Activated CD4-positive, CD25-positive, alpha-beta regulatory T cell (primary cell): ENCODE measurements at places on chromosomes 1 and 21.

DNA sequence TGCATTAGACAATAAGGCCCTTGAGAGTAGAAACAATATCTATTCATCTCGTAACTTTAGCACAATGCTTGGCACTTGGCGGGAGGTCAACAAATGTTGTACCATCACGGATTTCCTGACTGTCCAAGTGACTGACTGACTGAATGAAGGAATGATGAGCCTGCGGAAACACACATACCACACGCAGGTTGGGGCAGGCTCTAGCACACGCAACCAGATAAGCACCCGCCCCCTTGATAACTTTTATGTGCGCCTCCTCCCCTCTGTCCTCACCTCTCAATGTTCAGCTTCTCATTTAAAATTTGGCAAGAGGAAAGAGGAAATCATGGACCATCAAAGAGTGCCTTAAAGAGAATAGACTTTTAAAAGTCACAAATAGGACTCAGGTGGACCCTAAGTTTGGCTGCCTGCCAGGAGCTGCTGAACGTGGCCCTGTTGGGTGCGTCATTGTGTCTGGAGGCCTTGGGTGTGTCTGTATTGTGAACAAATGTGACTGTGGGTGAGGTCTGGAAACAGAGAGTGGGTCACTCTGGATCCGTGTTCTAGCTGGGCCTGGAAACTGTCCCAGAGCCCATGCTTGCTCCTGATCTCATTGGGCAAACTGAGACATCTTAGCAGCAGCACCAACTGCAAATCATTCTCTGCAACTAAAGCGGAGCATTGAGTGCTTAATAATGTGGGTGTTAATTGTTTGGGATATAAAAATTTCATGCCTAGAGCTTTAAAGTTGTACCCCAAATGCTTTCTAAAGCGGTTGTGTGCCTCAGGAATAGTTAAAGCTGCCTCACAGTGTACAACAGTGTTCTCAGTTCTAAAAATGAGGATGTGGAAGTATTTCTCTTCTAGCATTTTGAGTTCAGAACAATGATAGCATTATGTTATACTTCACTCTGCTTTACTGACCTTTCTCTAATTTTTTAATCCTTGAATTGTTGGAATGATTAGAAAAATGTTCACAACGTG lies 47.6 kb upstream of the ABCG1 start:
- no peak for DNase-seq

DNA sequence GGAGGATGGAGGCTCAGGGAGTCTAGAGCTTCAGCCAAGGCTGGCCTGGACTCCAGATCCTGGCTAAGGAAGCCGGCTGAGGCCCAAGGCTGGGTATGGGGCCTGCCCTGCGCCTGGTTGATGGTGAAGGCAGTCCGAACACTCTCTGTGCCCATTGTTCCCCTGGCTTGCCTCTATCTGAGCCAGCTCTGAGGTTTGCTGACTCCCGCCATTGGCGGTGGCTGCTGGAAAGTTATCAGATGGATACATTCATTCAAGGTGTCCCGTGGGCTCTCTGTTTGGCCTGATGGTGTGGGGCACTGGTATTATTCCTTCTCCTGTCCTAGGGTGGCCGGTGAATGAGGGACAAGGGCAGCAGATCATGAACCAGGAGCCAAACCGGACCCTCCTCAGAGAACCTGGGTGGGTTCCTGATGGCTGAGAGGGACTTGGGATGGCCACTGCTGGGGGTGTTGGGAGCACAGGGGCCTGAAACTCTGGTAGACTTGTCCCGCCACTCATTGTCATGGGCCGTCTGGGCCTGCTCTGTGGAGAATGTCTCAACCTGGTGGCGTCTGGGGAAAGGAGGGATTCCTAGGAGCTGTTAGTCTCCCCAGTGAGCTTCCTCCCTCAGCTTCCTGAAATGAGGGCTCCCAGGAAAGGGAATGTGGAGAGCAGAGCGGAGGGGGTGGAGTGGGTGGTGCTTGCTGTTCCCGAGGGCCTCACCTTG lies 22.2 kb downstream of the SLC26A9 start:
- no peak for DNase-seq

GRCh38 chr1:25028907-25029599 lies 99.0 kb upstream of the RUNX3 start:
- no peak for DNase-seq

DNA sequence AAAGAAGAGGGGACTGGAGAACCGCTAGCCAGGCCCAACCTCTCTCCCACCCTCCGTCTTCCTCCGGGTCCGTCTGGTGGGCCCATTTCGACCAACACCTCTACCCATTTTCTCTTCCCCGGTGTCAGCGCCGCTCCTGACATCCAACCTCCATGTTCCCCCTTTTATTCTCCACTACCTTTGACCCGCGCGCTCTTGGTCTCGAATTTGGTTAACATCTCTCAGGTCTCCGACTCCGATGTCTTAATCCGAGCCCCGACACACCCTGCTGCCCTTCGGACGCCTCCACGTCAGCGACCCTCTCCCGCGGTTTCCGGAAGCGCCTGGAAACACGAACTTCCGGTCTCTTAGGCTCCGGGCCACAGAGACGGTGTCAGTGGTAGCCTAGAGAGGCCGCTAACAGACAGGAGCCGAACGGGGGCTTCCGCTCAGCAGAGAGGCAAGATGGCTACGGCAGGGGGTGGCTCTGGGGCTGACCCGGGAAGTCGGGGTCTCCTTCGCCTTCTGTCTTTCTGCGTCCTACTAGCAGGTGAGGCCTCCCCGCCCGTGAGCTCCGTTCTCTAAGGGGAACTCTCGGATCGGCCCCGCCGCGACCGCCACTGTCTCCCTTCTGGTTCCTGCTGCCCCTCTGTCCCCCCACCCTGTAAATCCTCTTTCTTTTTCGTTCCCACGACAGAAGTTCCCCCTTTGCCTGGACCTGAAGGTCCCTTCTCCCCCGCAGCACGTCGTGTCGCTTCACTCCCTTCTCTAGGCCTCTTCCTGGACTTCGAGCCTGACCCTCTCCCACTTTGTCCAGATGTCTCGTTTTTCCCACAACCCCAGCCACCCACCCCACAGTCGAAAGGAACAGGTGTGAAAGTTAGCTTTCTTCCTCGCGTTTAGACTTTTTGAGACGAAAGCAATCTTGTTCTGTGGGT lies at the start of the genes COPA and NCSTN:
TSS of gene COPA (minus strand) at position 298 of the 917 bp plus-strand sequence. CDS start at position 218, 80 bp downstream.
TSS of gene NCSTN (plus strand) at position 431 of the 917 bp plus-strand sequence. CDS start at position 445, 14 bp downstream.
- DNase-seq = peak; percentile 62

DNA sequence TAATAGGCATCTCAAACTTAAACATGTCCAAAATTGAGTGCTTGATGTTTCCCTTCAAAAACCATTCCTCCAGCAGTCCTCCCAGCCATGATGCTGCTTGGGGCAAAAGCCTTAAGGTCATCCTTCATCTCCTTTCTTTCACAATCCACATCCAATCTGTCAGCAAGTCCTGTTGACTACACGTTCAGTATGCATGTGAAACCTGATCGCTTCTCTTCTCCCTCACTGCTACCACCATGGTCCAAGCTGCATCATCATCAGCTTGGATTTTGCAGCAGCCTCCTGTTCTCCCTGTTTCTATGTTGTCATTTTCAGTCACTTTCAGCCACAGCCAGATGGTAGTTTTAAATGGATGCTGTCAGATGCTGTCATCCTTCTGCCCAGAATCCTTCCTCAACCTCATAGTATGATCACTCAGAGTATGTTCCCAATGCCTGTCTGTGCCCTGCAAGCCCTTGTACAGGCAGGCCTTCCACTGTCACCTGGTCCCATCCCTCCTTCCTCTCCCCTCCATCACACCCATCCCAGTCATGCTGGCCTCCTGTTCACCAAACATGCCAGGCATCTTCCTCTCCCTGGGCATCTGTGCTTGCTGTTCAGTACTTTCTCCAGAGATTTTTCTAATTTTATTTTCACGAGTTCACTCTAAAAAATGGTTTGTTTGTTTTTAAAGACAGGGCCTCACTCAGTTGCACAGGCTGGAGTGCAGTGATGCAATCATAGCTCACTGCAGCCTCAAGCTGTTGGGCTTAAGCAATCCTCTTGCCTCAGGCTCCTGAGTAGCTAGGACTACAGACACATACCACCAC lies 66.0 kb downstream of the SYDE2 start:
- DNase-seq = no peak

DNA sequence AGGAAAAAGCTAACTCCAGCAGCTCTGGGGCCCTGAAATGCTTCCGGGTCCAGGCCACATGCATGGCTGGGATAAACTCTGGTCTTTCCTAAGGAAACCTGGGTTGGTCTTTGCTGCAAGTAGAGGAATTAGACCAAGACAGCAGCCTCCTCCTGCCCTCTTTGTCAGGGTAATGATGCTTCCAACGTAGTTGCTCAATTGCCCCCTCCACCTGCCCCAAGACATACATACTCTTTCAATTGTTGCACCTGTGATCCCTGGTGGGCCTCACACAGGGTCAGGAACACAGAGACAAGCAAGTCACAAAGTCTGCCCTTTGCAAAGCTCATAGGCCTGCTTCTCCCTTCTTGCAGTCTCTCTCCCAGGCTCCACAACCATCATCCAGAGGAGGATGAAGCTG lies 41.9 kb upstream of the GRIK3 start:
- DNase-seq = no peak

DNA sequence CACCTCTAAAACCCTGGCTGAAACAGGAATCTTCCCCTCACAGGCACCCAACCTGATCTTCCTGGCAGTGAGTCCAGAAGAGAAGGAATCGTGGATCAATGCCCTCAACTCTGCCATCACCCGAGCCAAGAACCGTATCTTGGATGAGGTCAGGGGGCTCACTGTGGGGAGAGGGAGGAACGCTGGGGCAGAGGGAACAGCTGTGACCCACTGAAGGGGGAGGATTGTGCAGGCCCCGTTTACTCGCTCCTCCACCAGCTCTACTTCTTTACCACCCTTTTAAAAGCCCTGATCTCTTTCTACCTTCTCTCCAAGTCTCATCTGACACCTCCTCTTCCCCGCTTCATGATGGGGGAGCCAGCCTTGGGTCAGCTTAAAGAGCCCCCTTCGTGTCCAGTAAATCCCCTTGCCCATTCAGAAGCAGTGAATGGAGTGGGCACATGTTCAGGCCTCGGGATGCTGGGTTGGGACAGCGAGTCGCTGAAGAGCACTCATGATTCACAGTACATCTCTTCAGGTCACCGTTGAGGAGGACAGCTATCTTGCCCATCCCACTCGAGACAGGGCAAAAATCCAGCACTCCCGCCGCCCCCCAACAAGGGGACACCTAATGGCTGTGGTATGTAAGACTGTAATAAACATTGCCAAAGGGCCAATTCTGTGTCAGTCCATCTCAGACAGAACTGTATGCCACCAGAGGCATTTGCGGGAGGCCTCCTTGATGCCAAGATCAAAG lies 7.3 kb downstream of the PLEKHO1 start:
- no peak for DNase-seq

- DNase-seq = peak; percentile 38
These were observed 2.6 kb upstream of the CC2D1B start for GRCh38 chr1:52368383-52369172.

GRCh38 chr1:183135336-183135735 lies 50.7 kb upstream of the LAMC2 start:
- no peak for DNase-seq

DNA sequence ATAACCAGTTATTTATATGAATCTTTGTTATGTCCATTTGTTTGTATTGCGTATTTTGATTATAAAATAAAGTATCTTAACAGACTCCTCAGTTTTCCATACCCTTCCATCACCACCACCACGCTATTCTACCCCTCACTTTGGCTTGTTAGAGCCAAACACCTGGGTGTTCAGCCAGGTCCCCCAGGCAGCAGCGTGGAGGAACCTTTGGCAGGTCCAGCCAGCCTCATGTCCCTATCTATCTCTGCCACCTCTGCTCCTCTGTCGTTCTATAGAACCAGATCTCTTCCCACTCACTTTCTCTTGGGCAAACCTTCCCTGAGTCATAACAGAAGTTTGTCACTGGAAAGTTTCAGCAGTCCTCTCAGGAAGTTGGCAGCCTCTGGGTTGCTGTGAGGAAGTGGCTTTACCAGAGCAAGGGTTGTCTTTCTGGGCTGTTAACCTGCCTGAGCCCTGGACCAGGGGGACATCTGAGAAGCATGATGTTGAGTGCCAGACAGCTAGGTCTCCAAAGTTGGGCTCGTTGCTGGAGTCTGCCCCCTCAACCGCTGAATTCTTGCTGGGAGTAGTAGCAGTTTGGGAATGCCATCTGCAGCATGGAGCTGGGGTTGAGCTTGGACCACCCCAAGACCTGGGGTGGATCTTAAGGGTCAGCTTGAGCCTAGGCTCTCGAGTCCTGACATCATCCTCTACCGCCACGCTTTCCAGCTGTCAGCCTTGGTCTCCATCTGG lies 996 bp upstream of the SH3BGRL3 start:
- no peak for DNase-seq

DNA sequence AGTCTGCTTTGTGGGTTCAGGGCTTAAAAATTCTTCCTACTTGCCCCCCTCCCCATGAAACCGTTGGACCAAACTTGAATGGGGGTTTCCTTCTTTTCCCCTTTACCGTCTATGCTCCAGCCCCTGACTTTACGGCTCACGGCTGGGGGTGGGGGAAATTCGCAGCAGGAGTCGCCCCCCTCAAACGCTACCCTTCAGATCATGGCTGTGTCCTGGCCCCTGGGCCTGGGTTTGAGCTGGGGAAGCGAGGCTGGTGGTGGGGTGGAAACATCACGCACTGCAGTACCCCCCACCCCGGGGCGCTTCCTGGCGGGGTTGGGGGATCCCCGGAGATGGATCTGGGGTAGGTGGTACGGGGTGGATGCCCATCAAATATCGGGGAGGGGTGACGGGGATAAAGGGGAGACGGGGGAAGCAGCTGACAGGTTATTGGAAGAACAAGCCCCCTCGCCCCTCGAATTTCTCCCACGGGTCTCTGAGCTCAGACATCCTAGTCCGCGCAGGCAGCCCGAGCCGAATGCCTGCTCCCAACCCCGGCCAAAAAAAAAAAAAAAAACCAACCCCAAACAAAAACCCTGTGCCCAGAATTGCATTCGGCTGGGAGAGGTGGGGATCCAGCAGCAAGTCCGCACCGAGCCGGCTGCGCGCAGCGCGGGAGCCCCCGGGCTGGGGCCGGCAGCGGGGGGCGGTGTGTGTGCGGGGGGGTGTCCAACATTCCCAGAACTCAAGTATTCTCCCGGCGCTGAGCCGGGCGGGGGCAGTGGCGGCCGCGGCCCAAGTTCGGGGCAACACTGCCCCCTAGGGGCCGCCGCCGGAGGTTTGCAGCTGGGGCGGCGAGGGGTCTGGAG lies 59.0 kb upstream of the ACOT11 start:
- peak; percentile 51 for DNase-seq

- peak; percentile 68 for DNase-seq
These were observed 24.7 kb downstream of the CDK18 start for GRCh38 chr1:205528887-205529825.
